ENCODE measurements at places on chromosomes 1 and 21.

- DNase-seq, result no peak
Observed at GRCh38 chr21:46598581-46599572, 6.0 kb downstream of the S100B start.

DNA sequence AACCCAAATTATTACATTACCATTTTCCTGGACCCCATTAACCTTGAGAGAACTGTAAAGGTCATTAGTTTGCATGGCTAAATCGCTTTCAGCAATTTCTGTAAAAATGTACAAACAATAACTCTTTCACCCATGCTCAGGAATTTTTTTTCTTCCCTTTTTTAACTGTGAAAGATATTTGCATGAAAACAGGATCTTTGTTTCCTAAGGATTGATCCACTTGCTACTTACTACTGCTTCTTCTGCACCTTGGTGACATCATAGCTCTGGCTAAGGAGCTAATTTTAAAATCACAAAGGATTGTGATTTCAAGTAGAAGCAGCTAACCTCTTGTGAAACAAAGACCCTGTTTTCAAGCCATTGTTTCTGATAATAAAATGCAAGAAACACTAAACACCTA is 274.6 kb upstream of the ESRRG start:
- DNase-seq, result no peak

DNA sequence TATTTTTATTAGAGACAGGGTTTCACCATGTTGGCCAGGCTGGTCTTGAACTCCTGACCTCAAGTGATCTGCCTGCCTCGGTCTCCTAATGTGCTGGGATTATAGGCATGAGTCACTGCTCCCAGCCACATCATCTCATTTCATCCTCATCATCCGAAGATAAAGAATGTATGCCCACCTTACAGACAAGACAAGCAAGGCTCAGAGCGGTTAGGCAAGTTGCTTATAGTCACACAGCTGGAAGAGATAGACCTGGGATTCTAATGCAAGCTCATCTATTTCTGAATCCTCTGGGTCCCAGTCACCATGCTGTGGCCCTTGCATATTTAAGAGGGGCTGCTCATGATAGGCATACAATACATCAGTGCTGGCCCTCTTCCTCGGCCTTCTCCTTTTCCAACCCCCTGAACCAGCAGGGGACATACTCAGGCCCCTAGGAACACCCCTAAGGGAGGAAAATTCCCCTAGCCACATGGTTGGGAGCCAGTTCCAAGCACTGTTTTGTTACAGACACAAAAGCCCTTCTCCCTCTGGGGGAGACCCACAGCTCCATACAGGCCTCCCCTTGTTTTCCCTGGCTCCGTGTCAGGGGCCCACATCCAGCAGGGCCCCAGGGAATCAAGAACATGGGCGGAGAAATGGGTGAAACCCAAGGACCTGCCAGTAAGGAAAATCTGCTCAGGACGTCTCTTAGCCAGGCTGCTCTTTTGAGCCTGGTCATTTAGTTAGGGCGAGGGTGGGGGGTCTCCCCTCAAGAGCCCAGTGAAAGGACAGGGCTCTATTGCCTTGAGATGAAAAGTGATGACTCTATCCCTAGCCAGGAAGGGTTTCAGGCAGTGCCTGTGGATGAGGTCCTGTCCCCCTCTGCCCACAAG is 6.9 kb downstream of the CSRP1 start:
- DNase-seq, result no peak

GRCh38 chr21:31293986-31294385 is 50.1 kb downstream of the TIAM1 start:
- DNase-seq, result peak; percentile 32

DNA sequence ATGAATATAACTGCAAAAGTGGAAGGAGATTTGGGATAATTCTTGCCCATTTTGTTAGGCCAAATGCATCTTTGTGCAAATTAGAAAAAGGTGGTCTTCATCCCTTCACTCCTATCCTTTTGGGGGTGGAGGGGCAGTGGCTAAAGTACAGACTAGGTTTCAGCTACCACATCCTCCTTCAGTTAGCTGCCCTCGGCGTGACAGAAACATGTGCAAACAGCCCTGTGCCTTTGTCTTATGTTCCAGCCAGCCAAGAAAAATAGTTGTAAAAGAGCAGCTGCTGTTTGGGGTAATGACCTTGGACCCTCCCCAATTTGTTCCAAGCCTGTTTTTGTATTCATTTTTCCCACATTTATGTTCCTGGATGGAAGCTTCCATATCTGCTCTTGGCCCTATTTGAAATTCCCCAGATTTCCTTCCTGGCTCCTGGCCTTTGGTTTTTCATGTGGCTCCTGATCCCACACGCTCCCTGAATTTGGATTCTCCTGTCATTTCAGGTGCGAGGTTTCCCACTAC is 8.3 kb upstream of the LGALS8 start:
- no peak for DNase-seq

DNA sequence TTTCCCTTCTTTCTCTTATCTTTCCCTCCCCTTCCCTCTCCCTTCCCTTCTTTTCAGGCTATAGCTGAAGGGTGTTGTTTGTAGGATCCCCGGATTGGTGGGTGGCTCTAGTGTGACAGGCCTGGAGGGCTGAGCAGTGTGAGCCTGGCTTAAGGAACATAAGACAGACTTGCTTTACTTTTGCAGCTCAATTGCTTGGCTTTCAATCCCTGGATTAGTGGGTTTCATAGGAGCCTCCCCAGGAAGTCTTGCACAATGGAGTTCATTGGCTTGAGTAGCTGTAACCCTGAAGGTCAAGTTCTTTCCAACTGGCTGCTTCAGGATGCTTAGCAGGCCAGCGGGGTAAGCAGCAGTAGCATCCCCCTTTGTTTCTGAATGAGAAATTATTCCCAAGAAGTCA is 126.7 kb downstream of the CAMTA1 start:
- DNase-seq, result no peak

DNA sequence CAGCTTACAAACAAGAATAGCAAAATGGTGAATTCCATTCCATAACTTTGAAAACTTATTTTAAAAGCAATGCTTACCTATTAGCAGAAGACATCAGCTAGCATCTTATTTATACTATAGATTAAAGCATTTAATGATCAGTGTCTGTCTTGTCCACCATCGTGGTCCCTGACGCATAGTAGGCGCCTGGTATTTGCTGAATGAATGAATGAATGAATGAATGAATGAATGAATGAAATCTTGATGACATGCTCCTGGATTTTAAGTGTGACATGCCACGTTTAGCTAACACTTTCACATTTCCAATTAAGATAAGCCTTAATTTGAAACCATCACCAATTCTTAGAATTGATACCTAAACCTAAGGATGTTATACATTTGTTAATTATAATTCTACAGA is 39.9 kb downstream of the COP1 start:
- no peak for DNase-seq

- no peak for DNase-seq
Observed at GRCh38 chr1:240786880-240787279, 174.9 kb upstream of the GREM2 start.

DNA sequence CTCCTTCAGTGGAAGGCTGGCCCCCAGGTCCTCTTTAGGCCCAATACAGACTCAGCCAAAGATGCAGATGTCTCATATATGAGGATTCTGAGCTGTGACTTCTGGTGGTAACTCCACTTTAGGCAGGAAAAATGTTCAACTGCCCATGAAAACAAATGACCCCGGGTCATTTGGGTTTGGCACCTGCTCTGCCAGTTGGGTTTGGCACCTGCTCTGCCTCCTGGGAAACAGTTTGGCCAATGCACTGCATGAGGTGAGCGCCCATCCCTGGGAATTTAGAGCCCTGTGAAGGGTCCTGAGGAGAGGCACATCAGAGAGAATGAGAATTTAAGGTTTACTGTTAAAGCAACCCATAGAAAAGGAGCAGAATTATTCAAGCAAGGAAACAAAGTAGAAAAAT is 45.3 kb downstream of the B3GALT5 start:
- DNase-seq, result no peak

- no peak for DNase-seq
Observed at GRCh38 chr21:38474796-38475195, 23.5 kb downstream of the ERG start.

DNA sequence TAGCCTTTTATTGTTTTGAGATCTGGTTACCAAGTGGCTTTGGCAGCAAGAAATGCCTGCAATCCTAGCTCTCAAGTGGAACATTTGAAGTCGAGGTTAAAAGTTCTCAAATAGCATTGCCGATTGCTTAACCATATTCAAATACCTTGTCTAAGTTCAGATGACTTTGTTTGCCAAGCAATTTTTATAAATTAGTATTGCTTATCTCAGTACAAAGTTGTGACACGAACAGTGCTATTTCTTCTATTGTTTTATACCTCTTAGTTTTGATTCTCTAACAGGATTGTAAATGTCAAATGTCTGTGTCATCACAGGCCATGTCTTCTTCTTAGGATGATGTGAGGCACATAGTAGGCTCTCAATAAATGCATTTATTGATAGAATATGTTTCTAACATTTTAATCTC is 633.3 kb downstream of the PTPRC start:
- DNase-seq, result no peak
